ENCODE measurements at places on chromosomes 4 and X. TPM values are rescaled to one million over a fixed set of nuclear protein-coding genes. Genes with fewer than 3 reads are reported as not detected.

GRCh38 chrX:100410901-100411801, 1.1 kb upstream of the PCDH19 start:
- peaks cover 4% of the 10 kb centered on the region for H3K36me3 ChIP-seq
- peaks cover 26% of the 10 kb centered on the region for H3K4me1 ChIP-seq
- peaks cover 46% of the 10 kb centered on the region for H3K27me3 ChIP-seq
- peak; percentile 87 for DNase-seq
- H3K4me3 ChIP-seq = peak overlapping the region; percentile 70

The MBNL3 gene
- total RNA-seq = 3.8 TPM

DNA sequence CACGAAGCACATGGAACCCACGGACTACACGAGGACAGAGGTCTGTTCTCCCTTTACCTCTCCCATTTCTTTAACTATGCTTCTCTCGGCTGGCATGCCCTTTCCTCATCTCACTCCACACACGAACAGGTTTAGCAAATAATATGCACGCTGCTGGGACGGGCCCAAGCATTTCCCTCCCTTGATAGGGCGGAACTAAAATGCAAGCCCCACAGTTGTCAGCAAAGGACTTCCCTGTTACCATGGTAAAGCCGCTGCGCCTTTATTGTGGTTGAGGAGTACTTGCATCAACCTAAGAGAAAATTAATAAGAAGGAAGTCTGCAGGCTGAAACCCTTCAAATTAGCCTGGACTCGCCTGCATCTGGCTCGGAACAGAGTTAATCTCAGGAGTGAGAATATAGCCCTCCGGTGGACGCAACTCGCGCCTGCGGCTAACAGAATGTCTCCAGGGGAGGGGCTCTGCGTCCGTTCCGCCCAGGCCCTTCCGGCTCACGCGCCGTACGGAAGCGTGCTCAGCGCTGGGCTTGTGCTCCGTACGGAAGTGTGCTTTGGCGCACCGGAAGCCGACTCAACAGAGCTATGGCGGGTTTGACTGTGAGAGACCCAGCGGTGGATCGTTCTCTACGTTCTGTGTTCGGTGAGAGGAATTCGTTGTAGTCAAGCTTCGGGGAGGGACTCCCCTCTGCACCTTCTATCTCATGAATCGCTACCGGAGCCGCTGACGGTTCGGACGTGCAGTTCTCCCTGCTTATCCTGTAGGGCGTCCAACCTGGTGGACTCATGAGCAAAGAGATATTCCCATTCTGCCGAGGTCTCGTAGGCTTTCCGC, at the start of gene CSTF2:
Gene CSTF2, plus strand, starts transcription at position 555 of the 830 bp plus-strand sequence. Its CDS starts 26 bp downstream, at position 581.
- H3K27me3 ChIP-seq = peaks cover 5% of the 10 kb centered on the region
- H3K36me3 ChIP-seq = peaks cover 3% of the 10 kb centered on the region
- peaks cover 10% of the 10 kb centered on the region for H3K4me1 ChIP-seq
- DNase-seq = peak; percentile 94

The P2RY4 gene
- total RNA-seq = not detected

- H3K27me3 ChIP-seq = peaks cover 9% of the 10 kb centered on the region
- H3K36me3 ChIP-seq = no peaks in the 10 kb centered on the region
- H3K4me3 ChIP-seq = no peak overlapping the region
- H3K4me1 ChIP-seq = no peaks in the 10 kb centered on the region
Observed at GRCh38 chr4:163587867-163588266, 93.4 kb downstream of the TMA16 start.

DNA sequence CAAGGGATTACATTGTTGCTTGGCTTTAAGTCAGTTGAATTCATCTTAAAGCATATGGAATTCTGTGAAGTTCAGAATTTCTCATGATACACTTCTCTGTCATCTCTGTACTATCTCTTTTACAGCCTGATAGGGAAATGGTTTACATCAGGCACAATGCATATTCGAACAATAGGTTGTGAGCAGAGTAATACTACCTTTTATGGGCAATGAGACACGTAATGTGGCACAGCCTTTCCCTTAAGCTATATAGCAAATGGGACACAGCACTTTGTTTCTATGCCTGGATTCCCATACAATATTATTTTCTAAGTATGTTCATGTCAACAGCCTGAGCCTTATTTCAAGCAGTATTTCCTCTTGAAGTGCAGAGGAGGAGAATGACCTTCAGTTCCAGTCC, 58.4 kb downstream of the SYNPO2 start:
- H3K27me3 ChIP-seq = no peaks in the 10 kb centered on the region
- H3K36me3 ChIP-seq = no peaks in the 10 kb centered on the region
- no peaks in the 10 kb centered on the region for H3K4me1 ChIP-seq
- DNase-seq = no peak

The MYL5 gene
- total RNA-seq = 25.6 TPM

The TRIML2 gene
- total RNA-seq = 1.1 TPM

- H3K4me3 ChIP-seq = no peak overlapping the region
- H3K27me3 ChIP-seq = no peaks in the 10 kb centered on the region
- no peak overlapping the region for H3K27ac ChIP-seq
- H3K4me1 ChIP-seq = no peaks in the 10 kb centered on the region
- DNase-seq = no peak
Observed at GRCh38 chrX:150517303-150517910, 51.0 kb upstream of the MTM1 start.

GRCh38 chr4:13413729-13414437, 70.3 kb downstream of the RAB28 start:
- peaks cover 10% of the 10 kb centered on the region for H3K36me3 ChIP-seq
- peak overlapping the region; percentile 55 for H3K27ac ChIP-seq
- no peaks in the 10 kb centered on the region for H3K27me3 ChIP-seq
- no peak overlapping the region for H3K4me3 ChIP-seq
- no peak for DNase-seq

- no peak for DNase-seq
- H3K36me3 ChIP-seq = no peaks in the 10 kb centered on the region
- no peak overlapping the region for H3K27ac ChIP-seq
- H3K4me3 ChIP-seq = no peak overlapping the region
Observed at GRCh38 chrX:112066813-112067212, 15.8 kb downstream of the TRPC5 start.

GRCh38 chrX:136635235-136635634, 12.7 kb upstream of the CD40LG start:
- DNase-seq = no peak
- no peak overlapping the region for H3K4me3 ChIP-seq
- H3K4me1 ChIP-seq = no peaks in the 10 kb centered on the region
- no peaks in the 10 kb centered on the region for H3K36me3 ChIP-seq
- H3K27me3 ChIP-seq = no peaks in the 10 kb centered on the region
- no peak overlapping the region for H3K27ac ChIP-seq

The CDX4 gene
- total RNA-seq = not detected

The PCDH7 gene
- 72.3 TPM for total RNA-seq

- H3K27ac ChIP-seq = no peak overlapping the region
- H3K4me3 ChIP-seq = no peak overlapping the region
- H3K4me1 ChIP-seq = no peaks in the 10 kb centered on the region
- H3K36me3 ChIP-seq = no peaks in the 10 kb centered on the region
- peaks cover 4% of the 10 kb centered on the region for H3K27me3 ChIP-seq
Observed at GRCh38 chrX:153873282-153874084, 12.5 kb downstream of the L1CAM start.
